ENCODE measurements at places on chromosomes 4 and X.

DNA sequence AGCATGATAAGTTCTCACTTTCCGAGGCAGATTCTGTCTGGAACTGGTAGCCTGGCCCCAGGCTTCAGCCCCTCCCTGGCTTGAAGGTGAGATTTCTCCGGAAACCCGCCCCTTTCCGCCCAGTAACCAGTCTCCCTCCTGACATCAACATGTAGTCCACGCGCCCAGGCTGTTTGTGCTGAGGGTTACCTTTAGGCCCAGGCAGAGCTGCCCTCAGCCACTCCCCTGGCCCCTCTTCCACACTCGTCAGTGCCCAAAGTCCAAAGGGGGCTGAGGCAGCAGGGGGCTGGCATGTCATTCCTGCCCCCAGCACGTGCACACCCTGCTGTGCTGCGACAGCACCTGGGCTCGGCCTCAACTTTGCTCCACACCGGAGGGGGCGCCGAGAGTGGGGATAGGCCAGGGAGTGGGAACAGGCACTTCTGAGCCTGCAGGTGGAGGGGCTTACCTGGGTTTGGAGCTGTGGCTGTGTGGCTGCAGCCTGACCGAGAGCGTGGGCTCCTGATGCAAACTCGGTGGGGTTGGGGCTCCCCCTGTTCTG is 69.5 kb upstream of the ANK2 start:
- DNase-seq: no peak

DNA sequence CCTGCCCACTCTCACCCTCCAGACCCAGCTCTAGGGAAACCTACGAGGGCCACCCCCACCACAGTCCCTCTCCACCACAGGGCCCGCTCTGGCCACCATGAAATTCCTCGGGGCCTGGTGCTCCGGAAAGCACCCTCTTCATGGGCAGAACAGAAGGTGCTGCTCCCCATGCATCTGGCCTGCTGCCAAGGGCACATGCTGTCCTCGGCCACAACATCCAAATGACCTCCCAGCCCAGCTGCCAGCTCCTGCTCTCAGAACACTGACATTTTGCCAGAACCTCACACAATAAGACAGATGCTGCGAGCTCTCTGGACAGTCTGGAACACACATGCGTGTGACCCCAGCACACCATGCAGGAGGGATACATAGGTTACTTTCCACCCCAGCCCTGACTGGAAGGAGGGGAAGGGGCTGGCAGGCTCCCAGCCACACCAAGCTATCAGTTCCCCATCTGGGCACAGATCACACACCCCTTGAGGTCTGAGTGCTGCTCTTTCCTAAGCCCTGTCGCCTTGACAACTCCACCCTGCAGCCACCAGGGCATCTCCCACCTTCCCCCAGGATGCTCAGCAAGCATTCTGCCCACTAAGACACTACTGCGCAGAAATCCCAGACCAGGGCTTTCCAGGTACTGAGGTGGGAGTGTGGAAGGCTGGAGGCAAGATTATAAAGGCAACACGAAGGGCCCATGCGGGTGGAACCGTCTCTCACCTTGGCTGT is 5.8 kb downstream of the CCNQ start:
- DNase-seq: no peak

GRCh38 chr4:38734446-38734845 is 48.3 kb downstream of the TLR10 start:
- no peak for DNase-seq

GRCh38 chr4:105194328-105195231 is 47.9 kb downstream of the TET2 start:
- DNase-seq: no peak

- no peak for DNase-seq
Measured at GRCh38 chr4:47218631-47219030, 187.3 kb downstream of the GABRB1 start.

Data from hematopoietic multipotent progenitor cell treated with erythropoietin and hydrocortisone succinate and interleukin-3 and kit ligand, for 17 days (in vitro differentiated cells).